ENCODE measurements at places on chromosomes 3 and 15.

DNA sequence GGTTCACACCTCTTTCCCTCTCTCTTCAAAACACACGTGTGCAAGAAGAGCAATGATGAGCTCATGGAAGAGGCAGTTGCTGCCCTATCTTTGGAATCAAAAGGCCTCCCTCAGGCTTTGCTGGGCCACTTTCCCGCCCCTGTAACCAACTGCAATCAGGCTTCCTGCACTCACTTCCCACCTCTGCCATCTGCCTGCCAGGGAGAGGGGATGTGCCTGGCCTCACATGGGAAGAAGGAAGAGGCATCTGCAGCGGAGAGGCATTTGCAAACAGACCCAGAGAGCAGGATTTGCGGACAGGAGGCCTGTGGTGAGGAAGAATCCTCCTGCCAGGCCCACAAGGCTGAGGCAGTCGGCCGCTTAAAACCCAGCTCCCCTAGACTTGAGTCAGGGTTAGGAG is 175.6 kb upstream of the ATP10A start:
- no peak for DNase-seq

DNA sequence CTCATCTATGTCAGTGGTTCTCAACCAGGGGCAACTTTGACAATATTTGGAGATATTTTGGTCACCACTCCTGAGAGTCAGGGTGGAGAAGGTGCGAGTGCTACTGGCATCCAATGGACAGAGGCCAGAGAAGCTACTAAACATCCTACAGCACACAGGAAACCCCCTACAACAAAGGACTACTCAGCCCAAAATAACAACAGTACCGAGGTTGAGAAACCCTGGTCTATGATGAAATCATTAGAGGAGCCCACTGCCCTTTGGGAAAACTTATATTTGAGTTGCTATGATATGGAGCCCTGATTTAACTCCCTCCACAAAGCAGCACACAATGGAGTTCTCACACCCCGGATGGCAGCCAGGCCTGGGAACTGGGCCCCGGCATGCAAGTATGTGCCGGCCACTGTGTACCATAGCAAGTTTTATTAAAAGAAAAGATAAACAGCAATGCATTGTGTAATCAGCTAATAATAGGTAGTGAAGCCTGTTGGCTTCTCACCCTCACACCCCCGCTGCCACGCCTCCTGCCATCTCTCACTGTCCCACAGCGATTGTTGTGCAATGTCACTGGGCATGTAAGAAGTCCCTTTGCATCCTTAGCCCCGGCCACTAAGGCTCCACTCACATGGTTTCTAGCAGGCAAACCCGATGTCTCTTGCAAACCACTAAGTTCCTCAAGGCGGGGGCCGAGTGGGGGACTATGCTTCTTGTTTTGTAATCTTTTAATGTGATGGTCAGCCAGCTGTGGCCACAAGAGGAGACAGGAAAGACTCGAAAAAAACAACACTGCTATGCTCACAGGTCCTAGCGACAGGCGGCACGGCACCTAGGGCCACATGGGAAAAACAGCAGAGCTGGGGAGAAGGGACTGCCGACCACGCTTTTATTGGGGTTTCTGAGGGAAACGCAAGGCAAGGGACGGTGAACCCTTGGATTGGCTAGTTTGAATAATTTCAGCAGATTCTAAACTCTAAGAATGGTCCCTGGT is 110.0 kb downstream of the AQP9 start:
- no peak for DNase-seq

GRCh38 chr15:43029476-43029875 is 76.4 kb downstream of the UBR1 start:
- no peak for DNase-seq

GRCh38 chr15:42528970-42529369 is 19.6 kb downstream of the LRRC57 start:
- no peak for DNase-seq

- DNase-seq = peak; percentile 87
Measured at GRCh38 chr3:123733805-123734526, 149.1 kb upstream of the HACD2 start.

DNA sequence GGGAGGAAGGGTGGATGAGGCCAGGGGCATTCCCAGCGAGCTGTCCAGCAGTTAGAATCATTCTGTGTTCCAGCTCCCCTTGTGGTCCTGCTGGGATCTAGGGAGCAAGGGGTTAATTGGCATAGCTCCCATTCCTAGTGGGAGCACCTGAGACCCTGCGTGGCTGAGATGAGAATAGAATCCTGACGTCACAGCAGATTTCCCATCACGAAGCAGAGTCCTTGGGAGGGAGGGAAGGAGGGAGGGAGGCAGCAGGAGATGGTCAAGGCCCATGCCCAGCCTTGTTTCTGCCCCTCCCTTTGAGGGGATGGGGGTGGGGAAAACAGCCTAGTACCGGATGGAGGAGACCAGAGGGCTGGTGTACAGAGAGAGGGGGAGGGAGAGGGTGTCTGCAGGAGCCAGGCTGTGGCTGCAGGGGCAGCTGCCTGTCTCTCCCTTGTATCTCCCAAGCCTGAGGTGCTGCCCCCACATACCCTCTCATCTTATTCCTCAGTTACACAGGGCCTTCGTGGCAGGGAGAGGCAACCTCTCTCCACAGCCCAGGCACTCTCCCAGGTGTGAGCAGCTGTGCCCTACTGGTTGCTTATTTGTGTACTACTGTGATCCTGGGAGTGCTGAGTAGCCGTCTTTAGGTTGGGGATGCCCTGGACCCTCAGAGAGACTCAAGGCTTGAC is 5.4 kb downstream of the TYRO3 start:
- no peak for DNase-seq

GRCh38 chr3:71868876-71869275 is 83.9 kb upstream of the PROK2 start:
- DNase-seq = no peak

- DNase-seq = no peak
Measured at GRCh38 chr15:89814112-89814742, 425 bp downstream of the ANPEP start.

GRCh38 chr15:71114066-71114680 is 1.1 kb upstream of the THSD4 start:
- DNase-seq = no peak

GRCh38 chr3:170709046-170709445 is 123.2 kb upstream of the SLC7A14 start:
- no peak for DNase-seq

GRCh38 chr3:82473864-82474541 is 712.6 kb upstream of the GBE1 start:
- DNase-seq = no peak

GRCh38 chr3:59935025-59935424 is 885.2 kb upstream of the CFAP20DC start:
- no peak for DNase-seq

- no peak for DNase-seq
Measured at GRCh38 chr3:55402886-55403609, 84.1 kb downstream of the WNT5A start.

DNA sequence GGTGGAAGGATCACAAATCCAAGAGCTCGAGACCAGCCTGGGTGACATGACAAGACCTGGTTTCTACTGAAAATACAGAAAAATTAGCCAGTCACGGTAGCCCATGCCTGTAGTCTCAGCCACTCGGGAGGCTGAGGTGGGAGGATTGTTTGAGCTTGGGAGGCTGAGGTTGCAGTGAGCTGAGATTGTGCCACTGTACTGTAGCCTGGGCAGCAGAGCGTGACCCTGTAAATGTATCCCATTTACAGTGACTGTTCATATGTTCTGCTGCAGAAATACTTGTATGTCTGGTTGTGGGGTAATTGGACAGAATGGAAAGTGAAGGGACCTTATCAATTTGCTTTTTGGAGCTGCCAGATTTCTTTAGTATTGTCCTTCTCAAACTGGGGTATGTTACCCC is 24.9 kb downstream of the ATG7 start:
- DNase-seq = no peak

DNA sequence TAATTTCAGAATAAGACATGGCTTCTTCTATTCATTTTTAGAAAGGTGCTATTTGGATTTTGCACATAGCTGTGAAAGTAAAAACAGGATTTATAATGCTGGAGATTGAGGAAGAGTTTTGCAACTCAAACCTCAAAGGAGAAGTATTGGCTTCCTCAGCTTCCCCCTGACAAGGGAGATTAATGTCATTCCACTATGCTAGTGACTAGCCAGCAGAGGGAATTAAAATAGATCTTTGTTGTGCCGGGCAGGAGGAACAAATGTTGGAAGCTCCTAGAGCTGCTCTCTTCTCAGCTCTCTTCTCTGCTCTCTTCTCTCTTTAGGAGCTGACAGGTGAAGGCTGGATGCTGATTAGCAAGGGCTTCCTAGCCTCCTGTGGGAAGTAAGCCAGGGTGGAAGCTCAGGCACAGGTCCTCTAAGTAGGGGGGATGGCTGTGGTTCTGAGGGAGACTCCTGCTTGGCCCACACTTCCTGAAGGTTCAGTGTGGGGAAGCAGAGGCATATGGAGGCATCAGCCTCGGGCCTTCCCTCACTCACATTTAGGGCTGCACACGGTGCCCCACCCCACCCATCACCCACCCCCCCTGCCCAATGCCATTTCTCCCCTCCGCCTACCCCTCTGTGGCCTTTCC is 29.6 kb downstream of the CX3CR1 start:
- DNase-seq = no peak

DNA sequence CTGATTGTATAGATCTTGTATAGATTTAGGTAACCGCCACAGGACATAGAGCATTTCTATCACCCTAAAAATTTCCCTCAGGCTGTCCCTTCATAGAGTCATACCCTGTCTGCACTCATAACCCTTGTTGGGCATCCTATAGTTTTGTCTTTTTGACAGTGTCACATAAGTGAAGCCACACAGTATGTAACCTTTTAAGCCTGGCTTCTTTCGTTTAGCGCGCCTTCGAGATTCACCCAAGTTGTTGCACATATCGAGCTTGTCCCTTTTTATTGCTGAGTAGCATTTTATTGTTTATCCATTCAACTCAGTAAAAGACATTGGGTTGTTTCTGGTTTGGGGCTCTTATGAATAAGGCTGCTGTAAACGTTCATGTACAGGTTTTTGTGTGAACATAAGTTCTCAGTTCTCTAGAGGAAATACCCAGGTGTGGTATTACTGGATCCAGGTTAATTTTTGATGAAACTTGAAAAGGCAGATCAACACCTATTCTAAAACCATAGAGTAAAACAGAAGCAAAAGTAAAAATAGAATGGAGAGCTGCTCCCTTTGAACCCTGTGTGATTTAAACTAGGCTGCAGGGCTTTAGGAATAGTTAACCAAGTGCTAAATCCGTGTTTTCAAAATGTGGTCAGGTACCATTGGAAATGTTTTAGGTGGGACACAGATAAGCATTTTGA is 49.5 kb downstream of the CD86 start:
- no peak for DNase-seq

DNA sequence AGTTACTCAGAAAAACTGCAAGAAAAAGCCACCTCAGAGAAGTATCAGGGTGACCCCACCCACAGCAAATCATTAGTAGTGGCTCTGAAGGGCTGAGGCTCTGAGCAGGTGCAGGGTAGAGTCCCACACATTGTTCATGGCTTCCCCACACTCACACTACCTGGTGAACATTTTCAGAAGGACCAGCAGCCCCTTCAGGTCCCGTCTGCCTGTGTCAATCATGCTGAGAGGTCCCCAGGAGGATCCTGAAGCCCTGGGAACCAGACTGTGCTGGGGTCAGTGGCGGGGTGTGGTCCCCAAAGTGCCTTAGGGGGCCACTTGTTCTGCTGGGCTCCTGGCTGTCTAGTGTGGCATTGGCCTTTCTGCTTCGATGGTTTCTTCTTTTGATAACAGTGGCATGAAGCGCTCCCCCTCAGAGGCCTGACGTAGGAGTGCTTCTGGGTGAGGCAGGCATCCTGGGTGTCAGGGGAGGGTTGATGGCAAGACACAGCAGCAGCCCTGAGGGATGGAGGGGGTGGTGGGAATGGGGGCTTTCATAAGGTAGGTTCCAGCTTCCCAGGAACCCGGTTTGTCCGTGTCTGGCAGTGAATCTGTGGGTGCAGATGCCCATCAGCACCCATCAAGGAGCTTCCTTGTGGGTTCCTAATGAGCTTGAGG is 19.0 kb upstream of the FANCD2 start:
- no peak for DNase-seq

GRCh38 chr15:99433757-99434450 is 131.9 kb upstream of the MEF2A start:
- DNase-seq = no peak

DNA sequence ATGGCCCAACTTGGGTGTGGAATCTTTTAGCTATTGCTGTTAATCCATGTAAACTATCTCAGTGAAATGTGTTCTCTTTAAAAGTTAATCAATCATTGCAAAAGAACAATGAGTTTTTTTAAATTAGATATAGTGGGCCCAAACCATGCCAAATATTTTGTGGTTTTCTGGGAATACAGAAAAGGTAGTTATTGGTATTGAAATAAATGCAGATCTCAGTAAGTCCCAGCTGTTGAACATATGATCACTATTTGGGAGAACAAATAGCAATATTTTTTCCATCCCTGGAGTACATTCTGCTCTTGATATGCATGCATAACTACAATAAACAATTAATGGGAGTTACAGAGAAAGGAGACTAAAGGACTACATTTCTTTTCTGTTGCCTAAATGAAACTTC is 36.0 kb upstream of the LEKR1 start:
- DNase-seq = no peak

DNA sequence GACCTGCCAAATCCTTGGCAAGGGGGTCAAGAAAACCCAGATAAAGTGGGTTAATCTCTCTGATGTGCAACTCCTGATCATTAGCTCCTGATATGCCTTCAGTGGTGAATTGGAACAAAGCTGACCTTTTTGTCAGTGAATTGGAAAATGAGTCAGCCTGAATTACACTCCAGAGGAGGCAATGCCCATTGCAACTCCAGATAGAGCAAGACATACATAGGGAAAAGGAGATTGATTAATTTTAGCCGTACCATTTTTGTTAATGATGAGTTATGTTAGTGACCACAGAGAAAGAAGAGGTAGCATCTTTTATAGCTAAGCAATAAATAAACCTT is 195.2 kb upstream of the CADPS start:
- DNase-seq = no peak

DNA sequence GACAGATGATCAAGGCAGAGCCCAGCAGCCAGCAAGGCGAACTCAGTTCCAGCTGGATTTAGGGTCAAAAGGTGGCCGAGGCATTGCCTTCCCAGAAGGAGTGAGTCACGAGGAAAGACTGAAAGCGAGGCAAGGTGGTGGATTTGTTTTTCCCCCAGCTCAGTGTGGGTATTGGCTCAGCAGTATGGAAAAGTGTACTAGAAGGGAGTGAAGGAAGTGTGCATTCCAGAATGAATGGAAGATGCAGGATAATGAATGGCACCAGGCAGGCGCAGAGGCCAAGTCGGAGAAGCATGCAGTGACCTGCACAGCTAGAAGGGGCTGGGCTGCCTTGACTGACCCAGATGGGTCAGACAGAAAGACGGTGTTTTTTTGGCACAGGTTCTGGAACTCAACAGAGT is 46.3 kb downstream of the FOXP1 start:
- peak; percentile 94 for DNase-seq

- no peak for DNase-seq
Measured at GRCh38 chr3:68874551-68875348, 57.6 kb downstream of the TAFA4 start.

DNA sequence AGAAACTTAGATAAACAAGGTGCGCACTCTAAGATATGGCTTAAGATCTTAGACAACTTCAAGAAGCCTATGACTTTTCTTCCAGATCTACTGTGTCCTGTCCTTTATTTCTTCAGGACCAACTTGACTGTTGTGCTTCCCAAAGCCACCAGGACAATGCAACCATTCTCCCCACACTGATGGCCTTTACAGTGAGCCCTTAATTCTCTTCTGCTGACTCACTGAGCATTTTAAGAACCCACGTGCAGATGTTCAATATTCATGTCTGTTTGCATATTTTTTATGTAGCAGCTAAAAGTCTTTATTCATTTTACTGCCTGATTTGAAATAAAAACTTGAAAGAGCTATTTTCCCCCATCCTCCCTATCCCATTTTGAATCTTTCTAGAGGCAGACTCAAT is 103.3 kb upstream of the SLC2A2 start:
- peak; percentile 37 for DNase-seq

GRCh38 chr3:47617086-47618010 is 38.7 kb upstream of the CSPG5 start:
- DNase-seq = no peak
